GM23248 (cell line): ENCODE measurements at places on chromosomes 12 and 14. TPM values are rescaled to one million over a fixed set of nuclear protein-coding genes. Genes with fewer than 3 reads are reported as not detected.
A peak's percentile ranks its signal among the peaks of the same experiment; 100 is the strongest.

- no peak for DNase-seq
Measured at GRCh38 chr12:74530676-74531075, 7.0 kb upstream of the ATXN7L3B start.

GRCh38 chr12:104280111-104280510, 23.4 kb upstream of the EID3 start:
- DNase-seq: peak; percentile 29

DNA sequence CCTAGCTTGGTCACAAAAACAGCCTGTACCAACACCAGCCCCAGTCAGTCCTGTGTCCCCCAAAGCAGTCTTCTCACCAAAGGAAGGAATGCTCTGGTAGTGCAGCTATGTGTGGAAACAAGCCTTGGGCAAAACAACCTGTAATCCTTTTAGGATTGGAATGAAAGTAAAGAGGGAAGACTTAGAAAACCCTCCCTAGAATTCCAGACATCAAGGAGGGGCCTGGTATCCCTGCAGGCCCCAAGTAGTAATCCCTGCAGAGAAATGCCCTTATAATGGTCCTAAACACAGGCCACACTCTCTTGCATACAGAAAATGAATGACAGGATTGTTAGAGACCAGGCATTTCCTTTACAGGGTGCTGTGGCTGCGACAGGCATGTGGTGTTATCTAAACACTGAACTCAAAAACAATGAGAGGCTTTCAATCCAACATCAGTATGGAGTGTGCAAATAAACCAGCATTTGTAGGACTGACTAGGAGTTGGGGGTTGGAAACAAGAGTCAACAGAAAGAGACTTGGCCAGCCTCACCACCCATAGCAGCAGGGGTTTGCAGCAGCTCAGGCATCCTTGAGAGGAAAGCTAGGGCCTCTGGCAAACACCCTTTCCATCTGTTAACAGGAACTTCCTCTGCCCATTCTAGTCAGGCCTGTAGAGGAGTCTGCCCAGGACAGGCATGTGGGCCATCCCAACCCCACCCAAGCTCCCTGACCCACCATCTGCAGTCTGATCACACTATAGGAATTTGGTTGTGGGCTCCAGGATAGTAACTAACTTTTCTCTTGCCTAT, 59.1 kb downstream of the DCAF5 start:
- DNase-seq: peak; percentile 60

- DNase-seq: no peak
Measured at GRCh38 chr12:102379346-102380162, 100.8 kb downstream of the IGF1 start.

GRCh38 chr14:49966971-49967630, 74.2 kb downstream of the ARF6 start:
- DNase-seq: no peak

DNA sequence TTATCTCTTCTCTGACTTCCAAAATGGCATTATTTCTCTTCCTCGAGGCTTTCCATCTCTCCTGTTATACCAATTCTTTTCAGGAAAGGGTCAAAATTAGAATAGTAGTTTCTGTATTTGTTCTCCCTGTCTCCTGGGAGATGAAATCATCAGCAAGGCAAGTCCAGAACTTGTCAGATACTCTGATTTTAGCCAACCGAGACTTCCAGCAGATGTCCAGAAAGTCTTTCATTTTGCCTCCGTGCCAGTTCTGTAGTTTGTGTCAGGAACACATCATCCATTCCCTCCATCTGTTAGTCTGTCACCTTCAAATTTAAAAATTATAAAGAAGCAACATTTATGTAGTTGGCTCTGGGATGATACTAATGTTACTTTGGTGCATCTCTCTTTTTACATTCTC, 275.7 kb downstream of the CCDC59 start:
- no peak for DNase-seq

- DNase-seq: peak; percentile 91
Measured at GRCh38 chr14:105045710-105046326, 19.4 kb downstream of the GPR132 start.

- DNase-seq: no peak
Measured at GRCh38 chr14:54890788-54891187, 11.8 kb downstream of the GCH1 start.

- no peak for DNase-seq
Measured at GRCh38 chr12:14871247-14871646, 14.4 kb downstream of the MGP start.

GRCh38 chr12:28704477-28705169, 444.5 kb upstream of the FAR2 start:
- DNase-seq: peak; percentile 66

DNA sequence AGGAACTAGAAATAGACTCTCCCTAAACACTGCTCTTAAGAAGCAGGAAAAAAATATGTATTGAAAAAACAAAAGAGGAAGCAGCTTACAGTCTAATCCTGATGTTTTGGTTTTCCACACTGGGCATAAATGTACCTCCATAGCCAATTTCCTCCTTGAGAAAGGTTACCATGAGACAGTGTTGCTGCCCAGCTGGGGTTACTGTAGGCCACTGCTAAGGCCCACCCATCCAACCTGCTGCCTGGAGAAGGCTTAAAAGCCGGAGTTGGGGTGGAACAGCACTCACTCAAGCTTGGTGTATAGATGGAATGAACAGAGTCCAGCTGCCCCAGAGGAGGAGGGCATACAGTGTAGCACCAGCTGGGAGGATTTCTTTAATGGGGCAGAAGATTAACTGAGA, 41.1 kb downstream of the ERG28 start:
- DNase-seq: no peak

- DNase-seq: no peak
Measured at GRCh38 chr12:94957006-94957405, 46.5 kb downstream of the NDUFA12 start.

- peak; percentile 18 for DNase-seq
Measured at GRCh38 chr12:56431850-56432249, 17.4 kb downstream of the TIMELESS start.

GRCh38 chr14:33880330-33880729, 70.5 kb downstream of the EGLN3 start:
- no peak for DNase-seq

- no peak for DNase-seq
Measured at GRCh38 chr12:26726956-26727355, 106.0 kb downstream of the ITPR2 start.

GRCh38 chr12:25186038-25186787, 8.7 kb downstream of the DNAI7 start:
- no peak for DNase-seq

DNA sequence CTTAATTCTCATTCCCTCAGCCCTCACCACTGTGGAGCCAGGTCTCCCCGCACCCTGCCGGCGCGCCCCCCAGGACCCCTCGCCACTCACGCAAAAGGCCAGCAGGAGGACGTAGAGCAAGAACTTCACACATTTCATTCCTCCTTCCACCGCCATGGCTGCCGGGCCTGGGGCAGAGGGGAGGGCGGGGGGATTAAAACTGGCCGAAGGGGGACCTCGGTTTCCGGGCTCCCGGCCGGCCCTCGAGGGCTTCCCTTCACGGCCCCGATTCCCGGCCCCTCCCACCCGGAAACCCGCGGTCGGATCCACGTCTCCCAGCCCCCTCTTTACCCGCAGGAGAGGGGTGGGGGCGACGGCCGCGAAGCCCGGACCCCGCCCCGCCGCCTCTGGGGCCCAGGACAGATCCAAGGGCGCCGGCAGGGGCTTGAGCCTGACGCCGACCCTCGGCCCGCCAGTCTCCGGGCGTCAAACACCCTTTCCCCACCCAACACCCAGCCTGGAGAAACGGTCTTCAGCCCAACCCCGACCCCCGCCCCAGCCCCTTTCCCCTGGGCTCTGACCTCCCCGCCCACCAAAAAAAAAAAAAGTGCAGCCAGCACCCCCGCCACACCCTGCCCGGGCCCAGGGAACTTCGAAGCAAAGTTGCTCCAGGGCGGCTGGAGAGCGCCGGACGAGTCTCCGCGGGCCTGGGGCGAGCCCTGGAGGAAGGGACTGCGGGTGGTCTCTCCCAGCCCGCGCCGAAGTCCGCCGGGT, 447 bp downstream of the CD63 start:
- peak; percentile 74 for DNase-seq

- DNase-seq: peak; percentile 66
Measured at GRCh38 chr12:14885718-14886221, at the start of gene MGP. Gene MGP (minus strand): TSS chr12:14885854. CDS start chr12:14885791, 63 bp downstream.

DNA sequence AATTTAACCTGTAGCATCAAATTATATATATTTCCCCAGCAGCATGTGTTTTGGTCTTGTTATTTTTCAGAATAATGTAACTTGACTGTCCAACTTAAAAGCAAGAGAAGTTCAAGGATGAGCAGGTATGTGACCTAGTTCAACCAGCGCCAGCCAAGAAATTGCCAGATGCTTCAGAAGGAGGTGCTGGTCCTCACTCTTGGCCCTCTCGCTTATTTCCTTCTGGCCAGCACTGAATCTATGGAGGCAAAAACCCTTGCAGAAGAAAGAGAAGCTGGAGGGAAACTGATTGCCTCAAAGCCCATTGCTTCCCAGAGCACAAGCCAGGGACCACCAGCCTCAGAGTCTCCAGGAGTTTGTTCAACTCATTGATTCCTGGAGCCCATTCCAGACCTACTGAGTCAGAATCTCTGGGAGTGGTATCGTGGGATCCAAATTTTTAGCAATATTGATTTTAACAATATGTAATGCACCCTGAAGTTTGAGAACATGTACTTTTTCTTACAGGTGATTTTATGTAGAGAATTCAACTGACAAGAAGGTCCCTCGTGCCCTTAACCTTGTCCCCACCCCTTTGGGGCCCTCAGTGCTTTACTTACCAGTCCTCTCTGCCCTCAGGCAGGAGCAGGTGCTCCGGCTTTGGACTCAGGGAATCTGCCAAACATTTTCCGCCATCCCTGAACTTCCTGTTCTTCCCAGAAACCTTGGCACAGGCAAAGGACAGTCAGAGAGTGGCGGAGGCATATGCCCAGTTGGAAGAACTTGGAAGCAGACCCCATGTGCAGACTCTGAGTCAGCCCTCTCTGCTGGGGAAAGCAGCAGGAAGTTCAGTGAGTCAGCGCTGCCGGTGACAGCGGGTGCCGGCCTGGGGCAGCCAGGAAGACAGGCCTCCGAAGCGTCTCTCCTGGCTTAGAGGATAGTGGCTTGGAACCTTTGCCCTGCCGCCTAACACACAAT, 10.4 kb downstream of the BEST3 start:
- peak; percentile 95 for DNase-seq

- no peak for DNase-seq
Measured at GRCh38 chr14:106185837-106186233, 659.5 kb downstream of the TMEM121 start.

DNA sequence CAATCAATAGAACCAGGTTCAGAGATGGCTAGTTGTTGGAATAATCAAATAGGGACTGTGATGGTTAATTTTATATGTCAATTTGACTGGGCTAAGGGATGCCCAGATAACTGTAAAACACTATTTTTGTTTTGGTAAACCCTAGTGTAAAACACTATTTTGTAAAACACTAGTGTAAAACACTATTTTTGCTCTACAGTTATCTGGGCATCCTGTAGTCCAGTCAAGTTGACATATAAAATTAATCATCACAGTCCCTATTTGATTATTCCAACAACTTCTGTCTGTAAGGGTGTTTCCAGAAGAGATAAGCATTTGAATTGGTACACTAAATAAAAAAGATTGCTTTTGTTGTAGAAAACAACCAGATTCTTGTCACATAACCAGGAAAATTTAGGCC, 15.6 kb upstream of the EML5 start:
- DNase-seq: no peak

GRCh38 chr12:107649661-107650061, 35.9 kb upstream of the PWP1 start:
- no peak for DNase-seq

DNA sequence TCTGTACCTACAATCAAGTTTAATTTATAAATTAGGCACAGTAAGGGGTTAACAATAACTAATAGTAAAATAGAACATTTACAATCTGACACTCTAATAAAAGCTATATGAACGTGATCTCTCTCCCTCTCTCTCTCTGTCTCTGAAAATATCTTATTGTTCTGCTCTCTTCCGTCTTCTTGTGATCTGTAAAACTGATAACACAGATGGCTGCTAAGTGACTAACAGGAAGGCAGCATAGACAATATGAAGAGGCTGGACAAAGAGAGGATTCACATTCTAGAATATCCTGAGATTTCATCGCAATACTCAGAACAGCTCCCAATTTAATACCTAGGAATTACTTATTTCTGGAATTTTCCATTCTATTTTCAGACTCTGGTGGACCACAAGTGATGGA, 827.2 kb downstream of the FLRT2 start:
- DNase-seq: no peak

GRCh38 chr12:10673659-10674384, at the start of gene STYK1:
Gene STYK1 (minus strand): TSS chr12:10674052. CDS start chr12:10634618, 39,434 bp downstream.
- peak; percentile 66 for DNase-seq

GRCh38 chr12:124401704-124402221, 106.9 kb downstream of the RFLNA start:
- no peak for DNase-seq

DNA sequence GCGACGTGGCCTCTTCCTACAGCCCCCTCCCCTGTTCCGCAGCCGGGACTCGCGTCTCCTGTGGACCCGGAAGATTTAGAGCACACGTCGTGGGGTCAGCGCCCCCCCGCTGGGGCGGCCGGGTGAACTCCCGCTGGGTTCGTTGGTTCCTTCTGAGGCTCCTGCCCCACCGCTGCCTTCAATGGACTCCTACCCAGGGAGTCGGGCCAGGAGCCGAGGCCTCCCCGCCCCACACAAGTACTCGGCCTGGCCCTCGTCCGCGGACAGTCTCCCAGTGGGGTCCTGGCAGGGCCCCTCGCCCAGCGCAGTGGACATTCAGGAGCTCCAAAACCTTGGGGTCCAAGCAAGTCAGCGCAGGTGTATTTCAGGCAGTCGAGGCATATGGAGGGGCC, 1.2 kb downstream of the MMP17 start:
- peak; percentile 67 for DNase-seq

- no peak for DNase-seq
Measured at GRCh38 chr12:62668782-62669181, 202.2 kb downstream of the MON2 start.

DNA sequence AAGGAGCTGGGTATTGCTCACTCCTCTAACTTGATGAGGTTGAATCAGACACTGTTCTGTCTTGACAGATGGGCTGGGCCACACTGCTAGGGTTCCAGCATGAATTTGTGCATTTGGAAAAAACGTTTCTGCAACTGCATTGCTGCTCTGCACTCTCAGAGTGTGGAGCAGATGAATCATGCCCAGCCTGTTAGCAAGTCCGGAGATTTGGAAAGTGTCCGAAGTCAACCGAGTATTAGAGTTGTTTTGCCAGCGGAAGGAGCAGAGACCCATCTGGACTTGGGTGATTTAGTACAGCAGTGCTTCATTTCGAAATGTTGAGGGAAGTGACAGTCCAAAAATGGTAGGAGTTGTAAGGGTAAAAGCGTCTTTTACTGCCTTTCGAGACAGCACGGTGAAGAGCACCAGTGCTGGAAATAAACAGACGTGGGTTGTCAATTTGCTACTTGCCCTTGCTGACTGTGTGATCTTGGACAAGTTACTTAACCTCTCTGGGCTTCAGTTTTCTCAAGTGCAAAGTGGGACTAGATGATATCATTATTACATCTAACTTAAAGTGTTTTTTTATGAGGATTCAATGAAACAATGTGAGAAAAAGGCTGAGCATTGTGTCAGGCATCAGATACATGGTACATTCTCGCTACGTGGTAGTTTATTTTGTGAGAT, 139.5 kb downstream of the CHST11 start:
- DNase-seq: peak; percentile 96

Gene POTEG
- total RNA-seq: not detected in 2 replicates

Gene CTSG
- total RNA-seq: not detected in 2 replicates

Gene SMCO2
- total RNA-seq: not detected in 2 replicates

Gene SYNDIG1L
- not detected in 2 replicates for total RNA-seq

Gene SYCP3
- total RNA-seq: not detected in 2 replicates

Gene RHEBL1
- total RNA-seq: 0.86 and 1.1 TPM in 2 replicates

Gene ACVRL1
- 67.4 and 114 TPM in 2 replicates for total RNA-seq

Gene OTX2
- total RNA-seq: not detected in 2 replicates

Gene AMDHD1
- 1.1 and 1.3 TPM in 2 replicates for total RNA-seq

Gene DTX1
- total RNA-seq: not detected in 2 replicates

Gene OR6C75
- total RNA-seq: not detected in 2 replicates

Gene GTF2A1
- total RNA-seq: 22.5 and 27.8 TPM in 2 replicates

Gene PTGES3
- 79.9 and 89.2 TPM in 2 replicates for total RNA-seq
